Left ventricle myocardium inferior (tissue), 1 donor: ENCODE measurements at places on chromosomes 1 and 21.

GRCh38 chr1:239633432-239633831 lies 247.1 kb downstream of the CHRM3 start:
- no peak overlapping the region for H3K27ac ChIP-seq
- DNase-seq, result no peak
- no peaks in the 10 kb centered on the region for H3K4me1 ChIP-seq

- peaks cover 47% of the 10 kb centered on the region for H3K27me3 ChIP-seq
- no peak for DNase-seq
- H3K4me1 ChIP-seq, result no peaks in the 10 kb centered on the region
- H3K36me3 ChIP-seq, result no peaks in the 10 kb centered on the region
Observed at GRCh38 chr1:4224684-4225467, 324.8 kb upstream of the C1orf174 start.

DNA sequence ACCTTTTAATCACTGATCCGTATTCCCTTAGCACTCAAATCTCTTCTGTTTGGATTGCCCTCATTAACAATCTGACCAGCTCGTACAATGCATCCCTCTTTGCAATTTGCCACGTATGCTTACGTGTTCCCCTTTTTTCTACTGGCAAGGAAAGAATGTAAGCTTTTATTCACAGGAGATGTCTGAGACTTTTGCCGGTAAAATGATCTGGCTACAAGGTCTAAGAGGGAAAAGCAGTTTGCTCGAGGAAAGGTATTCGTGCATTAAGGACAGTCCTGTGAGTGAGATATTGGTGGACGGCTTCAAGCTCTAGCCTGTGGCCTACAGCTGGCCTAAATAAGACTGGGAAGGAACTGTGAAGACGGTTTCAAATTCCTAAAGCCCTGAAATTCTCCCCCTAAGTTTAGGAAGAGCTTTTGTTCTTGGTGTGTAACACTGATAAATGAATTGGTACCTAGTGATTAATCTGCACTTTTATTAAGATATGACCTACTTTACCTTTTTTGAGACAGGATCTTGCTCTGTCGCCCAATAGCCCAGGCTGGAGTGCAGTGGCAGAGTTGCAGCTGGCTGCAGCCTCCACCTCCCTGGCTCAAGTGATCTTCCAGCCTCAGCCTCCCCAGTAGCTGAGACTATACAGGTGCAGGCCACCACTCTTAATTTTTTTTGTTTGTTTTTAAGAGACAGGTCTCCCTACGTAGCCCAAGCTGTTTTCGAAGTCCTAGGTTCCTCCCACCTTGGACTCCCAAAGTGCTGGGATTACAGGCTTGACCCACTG lies 895 bp upstream of the UBR4 start:
- no peaks in the 10 kb centered on the region for H3K27me3 ChIP-seq
- H3K4me3 ChIP-seq, result peak overlapping the region; percentile 84
- peaks cover 5% of the 10 kb centered on the region for H3K36me3 ChIP-seq
- peak overlapping the region; percentile 93 for H3K27ac ChIP-seq

GRCh38 chr21:37043818-37044217 lies 29.1 kb downstream of the PIGP start:
- peaks cover 12% of the 10 kb centered on the region for H3K27me3 ChIP-seq
- H3K27ac ChIP-seq, result no peak overlapping the region
- no peak overlapping the region for H3K4me3 ChIP-seq
- H3K4me1 ChIP-seq, result no peaks in the 10 kb centered on the region
- no peak for DNase-seq

DNA sequence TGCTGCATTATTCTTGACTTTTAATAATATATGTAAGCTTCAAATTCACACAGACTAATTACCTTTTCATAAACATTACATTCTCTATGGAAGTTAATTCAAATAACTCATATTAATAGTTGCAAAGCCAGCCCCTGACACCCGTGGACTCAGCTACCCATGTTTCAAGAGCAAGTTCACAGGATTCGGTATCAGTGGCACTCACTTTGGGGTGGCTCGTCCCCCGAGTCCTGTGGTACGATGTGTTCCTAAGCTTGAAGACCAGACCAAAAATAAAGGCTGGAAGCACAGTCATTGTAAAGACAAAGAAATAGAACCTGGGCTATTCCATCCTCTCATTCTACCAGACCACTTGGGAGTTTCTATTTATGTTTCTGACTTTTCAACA lies 70.9 kb downstream of the ITPKB start:
- DNase-seq, result no peak
- no peaks in the 10 kb centered on the region for H3K36me3 ChIP-seq
- no peak overlapping the region for H3K4me3 ChIP-seq

GRCh38 chr1:228370439-228370940 lies 36.1 kb downstream of the TRIM11 start:
- peaks cover 32% of the 10 kb centered on the region for H3K27me3 ChIP-seq
- DNase-seq, result no peak
- peak overlapping the region; percentile 95 for H3K27ac ChIP-seq

DNA sequence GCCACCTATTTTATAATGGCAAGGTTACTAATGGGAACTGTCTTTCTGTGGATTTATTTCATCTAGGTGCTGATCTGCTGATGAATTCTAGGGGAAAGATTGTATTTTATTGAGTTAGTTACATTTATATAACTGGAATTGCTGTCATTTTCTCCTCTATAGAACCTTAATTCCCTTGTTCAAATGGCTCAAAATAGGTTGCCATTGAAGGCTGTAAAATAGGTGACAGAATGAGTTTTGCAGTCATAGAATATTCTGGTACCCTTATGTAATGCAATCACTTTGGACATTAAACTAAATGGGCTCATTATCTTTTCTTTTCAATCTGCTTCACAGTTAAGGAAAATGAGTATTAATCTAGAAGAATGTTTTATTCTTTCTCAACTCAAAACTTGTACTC lies 131.0 kb downstream of the CTH start:
- no peak overlapping the region for H3K27ac ChIP-seq
- no peaks in the 10 kb centered on the region for H3K36me3 ChIP-seq
- H3K4me1 ChIP-seq, result peaks cover under 1% of the 10 kb centered on the region
- DNase-seq, result no peak

GRCh38 chr1:56017336-56017735 lies 562.0 kb downstream of the PLPP3 start:
- no peaks in the 10 kb centered on the region for H3K27me3 ChIP-seq
- H3K36me3 ChIP-seq, result no peaks in the 10 kb centered on the region
- DNase-seq, result no peak
- no peak overlapping the region for H3K27ac ChIP-seq
